ENCODE measurements at places on chromosomes 1 and 21.
A peak's percentile ranks its signal among the peaks of the same experiment; 100 is the strongest.

DNA sequence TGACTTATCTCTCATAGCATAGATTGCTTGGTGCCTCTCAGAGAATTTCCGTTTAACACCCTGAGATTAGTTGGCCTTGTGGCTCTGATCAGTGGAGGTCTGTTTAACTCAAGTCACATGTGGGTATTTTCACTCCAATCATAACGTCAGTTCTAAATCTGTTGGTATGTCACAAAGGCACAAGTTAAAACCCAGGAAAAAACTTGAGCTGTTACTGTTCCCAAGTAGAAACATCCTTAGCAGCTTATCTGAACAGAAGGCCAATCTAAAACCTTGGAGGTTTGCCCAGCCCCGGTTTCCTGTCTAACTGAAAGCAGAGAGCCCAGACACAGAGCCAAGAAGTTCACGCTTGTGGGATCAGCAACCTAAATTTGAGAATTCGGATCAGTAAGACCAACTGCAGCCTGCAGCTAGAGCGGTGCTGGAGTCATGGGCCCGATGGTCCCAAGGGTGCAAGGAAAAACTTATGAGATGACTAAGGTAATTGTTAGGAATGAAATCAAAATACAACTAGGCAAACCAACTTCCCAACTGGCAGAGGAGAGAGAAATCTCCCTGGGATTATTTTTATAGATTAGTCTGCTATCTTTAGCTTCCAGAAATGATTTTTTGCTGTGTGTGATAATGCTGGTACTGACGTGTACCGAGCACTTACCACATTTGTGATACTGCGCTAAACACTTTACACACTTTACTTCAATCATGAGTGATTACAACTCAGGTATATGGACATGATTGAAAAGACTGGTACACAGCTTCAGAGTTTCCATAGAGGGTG is 90.2 kb upstream of the C1orf21 start:
- DNase-seq: peak; percentile 60

DNA sequence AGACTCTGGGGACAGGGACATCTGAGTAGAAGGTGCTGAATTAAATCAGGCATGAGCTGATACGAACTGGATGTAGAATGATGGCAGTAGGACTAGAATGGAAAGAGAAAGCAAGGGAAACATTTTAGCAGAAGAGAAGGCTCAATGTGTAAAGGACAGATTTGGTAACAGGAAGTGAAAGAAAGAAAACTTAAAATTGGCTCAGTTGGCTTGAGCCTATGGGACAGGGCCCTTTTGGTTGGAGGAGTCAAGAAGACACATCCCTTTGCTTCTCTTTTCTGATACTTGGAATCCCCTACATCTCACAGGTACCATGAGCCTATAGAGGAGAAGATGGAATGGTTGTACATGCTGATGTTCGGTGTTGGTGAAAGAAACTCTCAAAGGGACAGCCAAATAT is 300.6 kb upstream of the PLXNA2 start:
- DNase-seq: no peak

- DNase-seq: no peak
These were observed 555.2 kb downstream of the PLPP3 start for GRCh38 chr1:56024155-56024554.

DNA sequence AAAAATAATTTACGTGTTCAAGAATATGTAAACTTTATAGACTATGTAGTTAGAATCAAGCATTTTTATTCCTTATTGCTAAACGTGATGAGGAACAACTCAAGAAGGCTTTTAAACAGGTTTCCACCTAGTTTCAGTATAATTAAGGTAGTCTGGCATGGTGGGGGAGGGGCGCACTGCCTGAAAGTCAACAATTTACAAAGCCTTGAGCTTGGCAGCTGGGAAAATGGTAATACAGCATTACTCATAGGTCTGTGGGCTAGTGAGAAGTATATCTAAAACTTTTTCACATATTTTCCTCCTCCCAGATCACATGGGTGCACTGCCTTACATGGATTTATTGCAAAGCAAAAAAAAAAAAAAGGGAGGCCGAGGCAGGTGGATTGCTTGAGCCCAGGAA is 75.2 kb downstream of the EVI5 start:
- no peak for DNase-seq

DNA sequence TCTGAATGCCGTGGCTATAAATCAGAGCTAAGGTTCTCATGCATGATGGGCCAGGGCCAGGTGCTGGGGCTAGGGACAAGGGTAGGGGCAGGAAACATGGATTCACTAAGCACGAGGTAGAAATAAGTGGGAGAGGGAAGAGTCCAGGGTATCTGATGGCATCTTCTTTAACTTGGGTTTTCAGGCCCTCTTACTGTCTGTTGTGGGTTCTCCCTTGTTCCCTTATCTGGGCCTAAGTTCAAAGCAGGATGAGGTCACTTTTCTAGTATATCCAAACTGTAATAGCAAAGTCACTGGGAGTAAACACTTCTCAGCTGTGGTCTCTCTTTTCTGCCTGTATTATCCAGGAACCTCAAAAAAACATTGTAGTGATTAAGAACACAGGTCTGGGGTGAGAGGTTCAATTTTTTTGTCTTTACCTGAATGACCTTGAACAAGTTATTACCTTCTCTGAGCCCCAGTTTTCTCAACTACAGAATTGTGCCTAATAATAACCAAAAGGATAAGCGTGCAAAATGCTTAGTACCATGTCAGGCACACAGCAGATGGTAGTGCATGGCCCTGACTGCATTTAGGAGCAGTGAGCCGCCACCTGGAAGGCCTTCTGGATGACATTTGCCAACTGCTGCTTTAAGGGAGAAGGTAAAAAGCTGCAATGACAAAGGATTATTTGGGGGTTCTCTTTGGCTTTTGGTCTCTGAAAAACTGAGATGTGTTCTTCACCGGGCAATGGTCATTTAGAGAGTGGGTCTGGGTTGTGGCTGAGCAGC is 53.6 kb upstream of the A3GALT2 start:
- no peak for DNase-seq

DNA sequence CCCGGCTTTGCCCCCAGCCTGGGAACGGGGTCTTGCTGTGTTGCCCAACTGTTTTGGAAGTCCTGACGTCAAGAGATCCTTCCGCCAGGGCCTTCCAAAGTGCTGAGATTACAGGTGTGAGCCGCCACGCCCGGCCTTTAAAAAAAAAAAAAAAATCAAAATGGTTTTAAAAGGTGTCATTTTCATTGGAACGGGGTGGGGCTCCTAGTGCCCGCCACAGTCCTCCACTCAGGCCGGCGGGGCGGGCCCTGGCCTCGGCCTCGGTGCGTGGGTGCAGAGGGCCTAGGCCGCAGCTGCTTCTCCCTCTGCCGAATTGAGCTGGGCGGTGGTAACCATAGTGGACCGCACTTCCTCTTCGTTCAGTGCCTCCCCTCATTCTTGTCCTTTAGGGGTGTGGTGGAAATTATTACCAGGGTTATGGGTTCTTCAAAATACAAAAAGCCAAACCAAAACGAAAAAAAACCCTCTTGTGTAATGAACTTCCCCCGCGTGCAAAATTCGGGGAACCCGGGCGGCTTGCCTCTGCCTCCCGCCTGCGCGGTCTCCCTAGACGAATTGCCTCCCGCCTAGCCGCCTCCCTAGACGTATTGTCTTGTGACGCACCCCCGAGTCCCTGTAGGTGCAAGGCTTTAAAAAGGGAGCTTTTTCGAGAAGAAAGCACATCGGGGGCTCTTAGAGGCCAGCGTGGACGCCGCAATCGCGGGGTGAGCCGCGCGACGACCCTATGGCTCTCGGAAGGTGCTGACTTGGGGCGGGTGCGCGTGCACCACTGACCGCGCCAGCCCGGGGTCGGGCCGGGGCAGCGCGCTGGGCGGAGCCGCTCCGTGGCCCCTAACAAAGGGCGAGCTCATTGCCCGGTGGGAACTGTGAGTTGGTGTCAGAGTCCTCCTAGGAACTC is 10.5 kb upstream of the SPEN start:
- no peak for DNase-seq

GRCh38 chr1:191320062-191320461 is 838.2 kb upstream of the RGS18 start:
- DNase-seq: no peak

DNA sequence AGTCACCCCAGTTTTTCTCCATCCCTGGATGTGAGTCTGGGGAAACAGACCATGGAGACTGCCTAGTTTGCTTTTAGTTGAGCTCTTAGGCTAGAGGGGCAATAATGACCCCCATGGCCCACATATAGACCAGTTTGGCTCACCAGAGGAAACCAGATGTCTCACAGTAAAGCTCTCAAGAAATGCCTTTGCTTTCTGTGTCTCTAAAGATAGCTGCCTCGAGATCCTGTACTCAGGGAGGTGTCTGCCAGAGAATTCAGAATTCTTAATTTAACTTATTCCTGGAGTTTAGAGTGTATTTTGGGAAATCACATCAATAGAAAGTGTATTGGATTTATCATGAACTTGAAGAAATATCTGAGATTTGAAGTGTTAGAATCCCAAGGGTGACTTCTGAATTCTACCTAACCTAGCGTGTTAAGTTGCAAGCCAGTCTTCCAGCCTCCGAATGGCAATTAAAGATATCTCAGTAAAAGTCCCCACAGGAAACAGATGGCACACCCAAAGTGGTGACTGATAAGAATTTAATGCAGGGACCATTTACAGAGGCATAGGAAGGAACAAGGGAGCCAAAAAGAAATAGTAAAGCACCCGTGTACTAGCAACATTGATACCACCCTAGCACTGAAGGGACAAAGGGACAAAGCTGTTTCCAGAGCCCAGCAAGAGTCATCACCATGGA is 37.1 kb downstream of the STYXL2 start:
- DNase-seq: no peak

- no peak for DNase-seq
These were observed 110.9 kb upstream of the CYYR1 start for GRCh38 chr21:26683996-26684395.

GRCh38 chr1:209404577-209404976 is 178.9 kb upstream of the CAMK1G start:
- no peak for DNase-seq

DNA sequence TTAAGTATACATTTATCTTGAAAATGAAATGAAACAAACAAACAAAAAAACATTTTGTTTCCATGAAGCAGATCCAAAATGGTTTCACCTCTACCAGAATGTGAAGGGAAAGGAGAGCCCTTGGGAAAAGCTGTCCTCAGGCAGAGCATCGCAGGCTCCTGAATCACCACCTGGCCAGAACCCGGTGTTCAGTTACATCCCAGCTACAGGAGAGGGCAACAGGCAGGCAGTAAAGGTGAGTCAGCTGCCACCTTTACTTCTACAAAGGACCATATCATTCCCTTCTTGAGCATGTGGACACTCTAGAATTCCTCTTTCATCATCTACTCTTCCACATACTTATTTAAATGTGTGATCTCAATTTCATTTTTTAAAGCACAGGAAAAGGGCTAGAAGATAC is 151.2 kb downstream of the PIGK start:
- DNase-seq: no peak

DNA sequence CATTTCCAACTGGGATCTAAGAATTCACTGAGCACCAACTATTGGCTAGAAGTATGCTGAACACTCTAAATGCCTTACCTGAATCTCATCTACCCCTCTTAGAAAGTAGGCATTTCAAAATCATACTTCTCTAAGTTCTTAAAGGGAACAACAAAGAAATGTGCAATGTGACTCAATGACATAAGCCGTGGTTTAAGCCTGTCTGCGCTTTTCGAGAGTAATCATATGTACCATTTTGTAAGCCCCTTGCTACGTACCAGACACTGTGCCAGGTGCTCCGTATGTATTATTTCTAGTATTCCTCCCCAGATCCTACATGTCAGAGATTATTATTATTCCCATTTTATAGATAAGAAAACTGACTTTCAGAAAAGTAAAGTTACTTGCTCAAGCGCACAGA is 454.2 kb downstream of the SETD4 start:
- no peak for DNase-seq

All from posterior cingulate gyrus (tissue), 11 donors.